ENCODE measurements at places on chromosomes 6 and 20.

GRCh38 chr6:42962096-42962495 is 1.5 kb downstream of the GNMT start:
- DNase-seq: no peak

DNA sequence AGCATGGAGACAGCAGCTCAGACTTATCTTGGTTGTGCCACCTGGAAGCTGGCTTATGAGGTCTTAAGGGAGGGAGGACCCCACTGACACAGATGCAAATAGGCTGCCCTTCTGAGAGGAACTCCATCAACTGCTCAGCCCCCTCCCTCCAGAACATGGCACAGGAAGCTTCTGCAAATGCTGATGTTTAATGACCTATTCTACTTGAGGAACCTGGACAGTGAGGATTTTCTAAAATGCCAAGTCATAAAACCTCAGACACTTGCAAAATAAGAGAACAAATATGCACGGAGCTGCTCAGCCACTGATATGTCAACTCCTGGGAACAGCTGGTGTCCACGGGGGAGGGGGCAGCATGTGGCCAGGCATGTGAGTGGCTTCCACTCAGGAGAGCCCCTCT is 3.5 kb downstream of the CST9 start:
- DNase-seq: no peak

GRCh38 chr6:20732896-20733295 is 198.6 kb downstream of the CDKAL1 start:
- no peak for DNase-seq

DNA sequence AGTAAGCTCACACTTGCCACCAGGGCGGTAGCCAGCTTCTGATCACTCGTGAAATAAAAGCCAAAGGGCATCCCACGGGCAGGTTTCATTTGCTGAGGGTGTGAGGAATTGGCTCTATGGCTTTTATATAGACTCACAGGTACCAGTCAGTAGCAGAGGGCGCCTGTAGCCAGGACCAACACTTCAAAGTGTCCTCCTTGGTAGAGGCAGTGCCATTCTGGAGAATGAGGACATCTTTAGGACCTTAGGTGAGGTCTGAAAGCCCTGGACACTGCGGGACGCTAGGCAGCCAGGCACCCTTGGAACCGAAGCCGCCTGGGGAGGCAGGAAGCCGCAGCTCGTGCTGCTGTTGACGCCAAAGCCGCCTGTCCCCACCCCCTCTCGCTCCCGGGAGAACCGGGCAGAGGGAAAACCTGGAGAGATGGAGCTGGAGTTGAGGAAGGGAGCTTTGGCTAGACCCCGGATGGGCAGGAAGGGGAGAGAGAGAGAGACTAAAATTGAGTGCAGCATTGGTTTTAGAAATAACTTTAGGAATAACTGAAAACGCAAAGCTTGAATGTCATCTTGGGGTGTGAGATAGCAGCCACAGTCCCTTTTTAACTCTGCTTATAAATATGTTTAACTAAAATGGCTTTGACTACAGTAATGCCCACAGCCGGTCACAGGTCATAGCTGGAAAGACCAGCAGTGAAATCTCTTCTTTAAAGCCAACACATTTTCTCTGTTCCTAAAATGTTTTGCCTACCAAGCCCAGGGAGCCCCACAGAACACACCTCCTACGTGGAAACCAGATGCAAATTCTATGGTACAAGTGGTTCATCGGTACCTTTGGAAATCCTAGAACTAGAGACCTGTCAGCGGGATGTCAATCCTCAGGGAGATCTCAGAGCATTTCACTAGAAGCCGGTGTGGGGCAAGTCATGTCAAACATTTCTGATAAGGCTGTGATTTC is 128.5 kb upstream of the CDYL start:
- DNase-seq: no peak

DNA sequence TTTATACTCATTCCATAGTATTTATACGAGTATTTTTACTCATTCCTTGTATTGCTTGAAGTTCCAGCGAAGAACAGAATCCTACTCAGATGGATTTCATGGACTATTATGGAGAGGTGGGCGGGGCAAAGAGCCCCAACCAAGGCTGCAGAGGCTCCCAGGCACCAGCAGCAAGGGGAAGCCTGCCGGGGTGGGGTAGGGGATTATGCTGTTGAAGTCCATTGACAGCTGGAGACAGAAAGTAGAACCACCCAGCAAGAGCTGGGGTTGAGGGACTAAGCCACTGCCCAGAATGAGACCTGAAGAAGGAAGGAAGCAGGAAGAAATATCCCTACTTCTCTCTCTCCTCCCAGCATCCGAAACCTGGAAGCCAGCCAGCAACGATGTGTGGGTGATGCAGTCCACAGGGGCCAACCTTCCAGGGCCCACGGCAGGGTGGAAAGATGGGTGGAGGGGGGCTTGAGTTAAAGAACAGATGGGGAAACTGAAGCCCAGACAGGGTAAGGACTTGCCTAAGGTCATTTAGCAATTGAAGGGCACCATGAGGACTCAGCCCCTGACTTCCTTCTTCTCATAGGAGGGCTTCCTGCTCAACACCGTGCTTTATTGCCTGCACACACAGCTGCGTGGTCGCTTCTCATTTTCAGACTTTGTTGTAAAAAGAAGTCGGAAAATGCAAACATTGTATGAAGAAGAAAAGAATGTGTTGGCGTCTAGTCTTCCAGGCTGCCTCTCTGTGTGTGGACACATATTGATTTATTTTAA is 18.3 kb upstream of the GTSF1L start:
- no peak for DNase-seq

- DNase-seq: no peak
These were observed 1.5 kb downstream of the MAFB start for GRCh38 chr20:40687384-40688128.

DNA sequence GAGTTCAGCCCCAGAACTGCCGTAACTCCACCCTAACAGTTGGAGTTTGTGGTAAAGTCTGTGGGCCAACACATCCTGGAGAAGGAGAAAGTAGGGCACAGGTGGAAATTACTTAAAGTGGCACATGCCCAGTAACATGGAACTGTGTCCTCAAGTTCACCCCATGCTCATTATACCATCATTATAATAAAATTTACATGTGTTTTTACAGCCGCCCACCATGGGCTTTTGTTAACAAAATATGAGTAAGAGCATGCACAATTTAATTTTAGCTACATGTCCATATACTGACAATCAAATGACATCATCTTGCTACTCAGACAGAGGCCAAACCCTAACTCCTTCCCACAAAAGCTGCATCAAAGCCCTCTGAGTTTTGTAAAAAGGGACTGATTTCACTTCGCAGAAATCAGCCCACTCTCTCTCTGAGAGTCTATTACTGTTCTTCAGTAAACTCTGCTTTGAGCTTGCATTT is 17.3 kb upstream of the ELOVL4 start:
- peak; percentile 8 for DNase-seq

DNA sequence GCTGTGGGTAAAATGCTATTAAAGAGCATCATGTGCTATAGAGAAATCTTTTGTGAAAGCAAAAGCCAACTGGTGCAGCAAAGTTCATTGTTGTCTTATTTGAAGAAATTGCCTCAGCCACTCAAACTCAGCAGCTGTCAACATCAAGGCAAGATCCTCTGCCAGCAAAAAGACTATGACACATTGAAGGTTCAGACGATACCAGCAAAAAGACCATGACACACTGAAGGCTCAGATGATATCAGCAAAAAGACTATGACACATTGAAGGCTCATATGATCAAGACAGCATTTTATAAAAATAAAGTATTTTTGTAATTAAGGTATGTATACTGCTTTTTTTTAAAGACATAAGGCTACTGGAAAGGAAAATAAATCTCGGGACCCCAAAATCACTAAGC is 118.4 kb upstream of the RUNX2 start:
- no peak for DNase-seq

GRCh38 chr6:33768644-33769120 is 20.2 kb downstream of the LEMD2 start:
- DNase-seq: peak; percentile 27

DNA sequence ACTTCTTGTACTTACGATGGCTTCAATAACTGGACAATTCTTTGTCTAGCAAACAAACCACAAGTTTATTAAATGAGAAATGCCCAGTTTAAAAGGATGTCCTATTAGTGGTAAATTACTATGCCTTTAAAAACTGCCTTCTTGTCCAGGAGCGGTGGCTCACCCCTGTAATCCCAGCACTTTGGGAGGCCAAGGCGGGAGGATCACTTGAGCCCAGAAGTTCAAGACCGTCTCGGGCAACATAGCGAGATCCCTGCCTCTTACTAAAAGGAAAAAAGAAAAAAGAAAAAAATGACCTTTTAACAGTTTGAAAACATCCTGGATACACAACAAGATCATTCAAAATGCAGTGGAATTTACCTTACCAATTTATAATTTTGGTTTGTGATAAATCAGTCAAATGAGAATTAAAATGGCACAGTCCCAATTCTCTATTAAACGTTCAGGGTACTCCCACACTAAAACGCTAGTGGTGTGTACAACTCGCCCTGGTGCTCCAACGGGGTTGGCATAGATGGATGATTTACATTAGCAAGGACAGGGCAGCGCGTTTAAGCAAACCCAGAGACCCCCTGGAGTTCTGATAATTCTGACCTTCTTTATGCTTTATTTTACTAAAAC is 2.3 kb downstream of the ZBTB2 start:
- no peak for DNase-seq

- no peak for DNase-seq
These were observed 243.9 kb upstream of the TCF21 start for GRCh38 chr6:133644892-133645619.

GRCh38 chr6:41549673-41550072 is 3.5 kb downstream of the FOXP4 start:
- no peak for DNase-seq

DNA sequence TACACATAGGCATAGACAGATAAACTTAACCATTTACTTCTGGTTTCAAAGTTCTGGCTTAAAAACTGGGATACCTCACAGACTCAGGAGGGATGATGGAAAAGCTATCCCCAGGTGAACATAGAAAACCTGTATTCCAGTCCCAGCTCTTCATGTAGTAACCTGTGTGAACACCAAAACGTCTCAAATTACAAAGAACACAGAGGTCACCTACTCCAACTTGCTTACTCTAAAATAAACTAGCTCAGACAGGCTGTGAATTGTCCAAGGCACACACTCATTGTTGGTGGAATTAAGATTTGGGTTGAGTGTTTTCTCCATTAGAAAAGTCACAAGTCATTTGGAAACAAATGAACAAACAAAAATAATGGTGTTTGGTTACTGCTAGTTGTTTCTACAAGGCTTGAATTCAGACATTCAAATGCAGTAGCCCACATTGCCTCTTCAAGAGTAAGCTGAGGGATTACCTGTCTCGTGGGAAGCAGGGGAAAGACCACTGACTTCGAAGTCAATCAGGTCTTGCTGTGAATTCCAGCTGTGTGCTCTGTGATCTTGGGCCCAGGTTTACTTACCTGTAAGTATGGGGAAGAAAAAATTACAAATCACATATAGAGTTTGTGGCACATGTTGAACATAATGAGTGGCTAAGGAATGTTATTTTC is 48.2 kb upstream of the LRRC1 start:
- no peak for DNase-seq

DNA sequence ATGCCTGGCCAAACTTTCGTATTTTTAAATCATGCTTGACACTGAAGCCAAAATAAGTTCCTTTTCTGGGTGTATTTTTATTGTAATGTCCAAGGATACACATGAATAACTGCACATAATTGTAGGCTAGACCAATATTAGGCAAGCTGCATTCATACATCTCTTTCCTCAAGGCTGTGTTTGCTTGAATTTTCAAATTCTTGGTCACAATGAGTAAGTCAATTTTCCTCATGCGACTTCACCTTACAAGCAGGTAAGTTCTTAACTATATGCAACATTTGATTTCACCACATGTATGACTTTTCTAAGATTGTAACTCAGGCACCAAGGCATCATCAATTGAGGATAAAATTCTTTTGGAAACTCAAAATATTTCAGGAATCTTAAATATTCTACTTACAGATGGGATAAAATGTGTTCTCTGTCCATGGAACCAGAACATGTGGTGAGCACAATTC is 112.4 kb upstream of the ZNF217 start:
- DNase-seq: no peak

GRCh38 chr6:31657406-31658157 is 1.9 kb downstream of the APOM start:
- no peak for DNase-seq

DNA sequence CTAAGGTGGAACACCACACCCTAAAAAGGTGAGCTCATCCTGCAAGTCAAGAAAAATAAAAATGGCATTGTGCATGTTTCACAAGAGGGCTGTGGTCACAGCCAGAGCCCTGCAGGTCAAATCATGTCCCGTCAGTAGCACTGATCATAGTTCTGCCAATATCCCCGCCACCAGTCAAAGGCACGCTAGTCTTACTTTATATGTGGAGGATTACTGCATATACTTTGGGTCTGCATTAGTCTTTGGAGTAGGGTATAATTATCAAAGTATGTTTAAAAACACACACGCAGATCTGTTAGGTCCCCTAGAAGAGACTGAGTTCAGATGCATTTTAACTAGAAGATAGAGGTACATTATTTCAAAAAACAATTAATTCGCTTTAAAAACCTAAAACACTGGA is 1.8 kb downstream of the PERP start:
- DNase-seq: no peak

GRCh38 chr20:36957875-36958667 is 6.6 kb upstream of the SAMHD1 start:
- DNase-seq: no peak

GRCh38 chr20:22312744-22313346 is 271.5 kb downstream of the FOXA2 start:
- DNase-seq: no peak

DNA sequence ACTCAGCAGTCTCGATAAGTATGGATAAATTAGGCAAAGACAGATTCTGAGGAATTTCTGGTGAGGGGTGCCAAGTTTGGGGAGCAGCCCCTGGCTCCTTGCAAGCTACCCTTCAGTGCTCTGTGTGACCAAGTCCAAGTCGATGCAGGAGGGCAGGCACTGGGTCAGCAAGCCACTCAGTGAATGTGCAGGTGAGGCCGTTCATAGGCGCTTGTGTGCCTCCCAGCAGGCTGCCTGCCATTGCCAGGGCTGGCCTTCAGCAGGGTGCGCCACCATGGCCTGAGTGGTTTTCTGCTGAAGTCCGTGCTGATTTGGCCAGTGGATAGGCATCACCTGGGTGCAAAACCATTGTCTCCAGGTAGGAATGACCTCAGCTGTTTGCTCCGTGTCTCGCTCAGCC is 3.3 kb upstream of the GNRH2 start:
- no peak for DNase-seq

DNA sequence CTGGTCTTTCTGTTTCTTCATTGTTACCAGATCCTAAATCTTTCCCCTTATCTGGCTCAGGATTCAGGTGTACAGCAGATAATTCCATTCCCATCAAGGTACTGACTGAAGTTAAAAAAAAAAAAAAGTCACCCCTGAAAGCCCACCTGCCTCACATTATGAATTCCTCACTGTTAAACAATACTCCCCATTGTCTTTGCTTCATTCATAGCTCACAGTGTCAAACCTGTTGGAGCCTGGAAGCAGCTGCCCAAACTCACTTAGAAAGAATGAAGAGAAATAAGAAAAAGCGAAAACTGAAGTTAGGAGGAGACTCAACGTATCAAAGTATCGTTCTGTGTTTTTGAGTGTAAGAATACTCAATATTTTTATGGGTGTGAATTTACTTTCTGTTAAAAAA is 1.8 kb upstream of the DCBLD1 start:
- no peak for DNase-seq

- DNase-seq: no peak
These were observed 159.2 kb downstream of the UBE3D start for GRCh38 chr6:82906489-82906888.

All from effector memory CD4-positive, alpha-beta T cell (primary cell).